ENCODE measurements at places on chromosomes 3 and 15. TPM values are rescaled to one million over a fixed set of nuclear protein-coding genes. Genes with fewer than 3 reads are reported as not detected.

Gene MINAR1
- 0.26 TPM for polyA plus RNA-seq

Gene ONECUT1
- not detected for polyA plus RNA-seq

Gene PAQR9
- 0.04 TPM for polyA plus RNA-seq

Gene DTX3L
- 24.8 TPM for polyA plus RNA-seq

GRCh38 chr3:126543457-126544061 lies 15.2 kb downstream of the C3orf22 start:
- peak; percentile 67 for DNase-seq
- no peaks in the 10 kb centered on the region for H3K27me3 ChIP-seq
- no peak overlapping the region for H3K4me3 ChIP-seq
- no peak overlapping the region for H3K27ac ChIP-seq
- no peaks in the 10 kb centered on the region for H3K4me1 ChIP-seq

GRCh38 chr15:99845009-99845408 lies 111.8 kb upstream of the LYSMD4 start:
- no peak overlapping the region for H3K4me3 ChIP-seq
- no peak for DNase-seq
- H3K36me3 ChIP-seq: no peaks in the 10 kb centered on the region
- H3K4me1 ChIP-seq: no peaks in the 10 kb centered on the region

GRCh38 chr15:75955720-75956119 lies 52.0 kb downstream of the FBXO22 start:
- H3K4me3 ChIP-seq: no peak overlapping the region
- H3K27ac ChIP-seq: no peak overlapping the region
- no peaks in the 10 kb centered on the region for H3K27me3 ChIP-seq
- no peaks in the 10 kb centered on the region for H3K36me3 ChIP-seq

DNA sequence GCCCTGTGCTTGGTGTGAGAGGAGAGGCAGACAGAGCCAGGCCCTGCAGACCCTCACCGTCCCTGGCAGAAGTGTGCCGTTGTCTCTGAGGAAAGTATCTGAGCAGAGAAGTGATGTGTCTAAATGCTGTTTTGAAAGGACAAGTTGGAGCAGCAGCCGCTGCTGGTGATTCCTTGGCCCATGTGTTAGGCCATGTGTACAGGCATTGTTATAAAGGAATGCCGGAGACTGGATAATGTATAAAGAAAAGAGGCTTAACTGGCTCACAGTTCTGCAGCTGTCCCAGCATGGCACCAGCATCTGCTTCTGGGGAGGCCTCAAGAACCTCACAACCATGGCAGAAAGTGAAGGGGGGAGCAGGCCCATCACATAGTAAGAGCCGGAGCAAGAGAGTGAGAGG lies 334.6 kb upstream of the ATP10A start:
- DNase-seq: no peak
- H3K4me1 ChIP-seq: no peaks in the 10 kb centered on the region
- no peaks in the 10 kb centered on the region for H3K36me3 ChIP-seq
- no peak overlapping the region for H3K4me3 ChIP-seq
- peaks cover 7% of the 10 kb centered on the region for H3K27me3 ChIP-seq

DNA sequence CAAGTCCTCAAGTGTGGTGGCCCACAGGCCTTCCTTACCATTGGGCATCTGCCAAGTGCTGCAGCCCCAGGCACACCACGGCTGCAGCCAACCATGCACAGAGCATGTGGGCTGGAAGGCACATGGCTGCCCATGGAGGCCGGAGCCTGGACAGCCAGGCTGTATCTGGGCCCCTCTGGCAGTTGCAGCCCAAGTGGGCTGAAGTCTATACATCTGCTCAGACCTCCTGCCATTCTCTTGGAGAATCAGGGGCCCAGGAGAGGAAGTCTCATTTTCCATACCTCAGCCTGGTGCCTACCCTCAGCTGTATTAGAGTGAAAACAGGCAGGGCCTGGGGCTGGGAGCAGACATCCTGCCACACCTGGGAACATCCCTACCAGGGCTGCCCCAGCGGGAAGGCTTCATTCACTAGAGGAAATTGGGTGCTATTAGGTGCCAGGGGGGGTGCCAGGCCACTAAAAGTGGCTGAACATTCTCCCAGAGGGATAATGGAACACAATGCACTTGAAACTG lies 48.0 kb upstream of the SLCO2A1 start:
- peak; percentile 54 for DNase-seq
- no peak overlapping the region for H3K4me3 ChIP-seq
- H3K27ac ChIP-seq: no peak overlapping the region
- H3K4me1 ChIP-seq: no peaks in the 10 kb centered on the region
- no peaks in the 10 kb centered on the region for H3K27me3 ChIP-seq

GRCh38 chr3:111324151-111324550 lies 217.8 kb upstream of the CD96 start:
- H3K36me3 ChIP-seq: no peaks in the 10 kb centered on the region
- no peaks in the 10 kb centered on the region for H3K27me3 ChIP-seq
- H3K4me1 ChIP-seq: peaks cover 15% of the 10 kb centered on the region
- peak overlapping the region; percentile 19 for H3K27ac ChIP-seq

GRCh38 chr3:21573291-21573690 lies 177.7 kb downstream of the ZNF385D start:
- H3K4me1 ChIP-seq: no peaks in the 10 kb centered on the region
- DNase-seq: no peak
- H3K27ac ChIP-seq: no peak overlapping the region
- no peaks in the 10 kb centered on the region for H3K36me3 ChIP-seq
